SK-N-MC (cell line): ENCODE measurements at places on chromosomes 5 and 9.

DNA sequence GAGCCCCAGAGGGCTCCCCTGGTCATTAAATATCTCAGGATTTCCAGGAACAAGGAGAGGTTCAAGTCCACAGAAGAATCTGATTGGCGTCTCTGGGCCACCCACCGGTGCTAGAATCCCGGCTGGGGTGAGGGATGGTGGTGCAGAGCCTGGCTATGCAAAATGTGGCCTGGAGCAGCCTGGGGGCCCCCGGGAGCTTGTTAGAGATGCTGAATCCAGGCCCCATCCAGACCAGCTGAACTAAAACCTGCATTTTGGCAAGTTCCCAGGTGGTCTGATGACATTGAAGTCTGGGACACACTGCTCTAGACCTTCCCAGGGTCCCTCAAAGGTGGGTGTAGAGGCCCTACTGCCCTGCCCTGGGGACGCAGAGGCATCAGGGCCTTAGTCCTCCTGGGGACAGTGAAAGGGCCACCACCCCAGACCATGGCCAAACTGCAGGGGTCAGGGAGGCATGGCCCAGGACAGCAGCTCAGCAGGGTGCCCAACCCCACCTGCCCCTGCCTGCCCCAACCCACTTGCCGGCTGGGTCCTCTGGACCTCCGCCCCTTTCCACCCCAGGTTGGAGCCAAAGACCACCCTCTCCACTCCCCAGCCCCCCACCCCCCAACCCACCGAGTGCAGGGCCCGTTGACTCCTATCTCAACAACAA, 34.7 kb downstream of the ADAMTS2 start:
- DNase-seq = no peak

DNA sequence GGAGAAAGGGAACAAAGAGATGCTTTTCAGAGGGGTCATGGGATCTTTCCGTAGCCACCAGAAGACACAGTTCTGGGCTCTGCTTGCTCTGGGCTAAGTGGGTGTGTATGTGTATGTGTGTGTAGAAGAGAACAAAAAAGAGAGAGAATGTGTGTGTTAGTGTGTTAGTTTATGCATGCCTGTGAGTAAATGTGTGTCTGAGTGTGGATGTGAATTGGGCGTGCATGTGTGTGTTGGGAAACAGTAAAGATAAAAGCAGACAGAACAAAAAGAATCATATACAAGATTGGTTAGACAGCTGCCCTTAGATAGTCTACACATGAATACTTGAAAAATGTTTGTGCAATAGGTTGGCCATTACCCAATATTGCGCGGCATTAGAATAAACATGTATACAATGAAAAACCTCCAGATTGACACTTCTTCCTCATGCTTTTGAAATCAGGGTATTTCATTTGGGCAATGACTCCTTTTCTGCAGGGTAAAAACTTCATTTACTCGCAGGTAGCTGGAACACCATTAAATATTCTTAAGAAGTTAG, 36.5 kb upstream of the HSPA9 start:
- no peak for DNase-seq

DNA sequence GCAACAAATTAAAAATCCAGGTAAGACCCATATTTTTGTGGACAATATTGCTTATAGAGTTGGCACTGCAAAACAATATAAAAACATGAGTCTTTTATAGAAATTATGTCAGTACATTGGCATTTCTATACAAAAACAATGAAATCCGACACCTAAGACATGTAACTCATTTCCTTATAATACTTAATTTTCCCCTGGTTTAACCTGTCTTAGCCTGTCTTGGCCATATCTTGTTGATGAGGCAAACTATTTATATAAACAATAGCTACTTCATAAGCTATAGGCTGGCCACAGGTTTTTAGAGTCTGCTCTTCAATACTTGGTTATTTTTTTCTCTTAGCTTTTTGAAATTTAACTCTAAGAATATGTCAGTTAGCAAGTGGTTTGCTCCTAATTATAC, 44.7 kb upstream of the IZUMO3 start:
- no peak for DNase-seq

GRCh38 chr5:136210259-136210658, 17.3 kb upstream of the SMIM32 start:
- no peak for DNase-seq

GRCh38 chr5:98975223-98975622, 46.4 kb upstream of the CHD1 start:
- no peak for DNase-seq

DNA sequence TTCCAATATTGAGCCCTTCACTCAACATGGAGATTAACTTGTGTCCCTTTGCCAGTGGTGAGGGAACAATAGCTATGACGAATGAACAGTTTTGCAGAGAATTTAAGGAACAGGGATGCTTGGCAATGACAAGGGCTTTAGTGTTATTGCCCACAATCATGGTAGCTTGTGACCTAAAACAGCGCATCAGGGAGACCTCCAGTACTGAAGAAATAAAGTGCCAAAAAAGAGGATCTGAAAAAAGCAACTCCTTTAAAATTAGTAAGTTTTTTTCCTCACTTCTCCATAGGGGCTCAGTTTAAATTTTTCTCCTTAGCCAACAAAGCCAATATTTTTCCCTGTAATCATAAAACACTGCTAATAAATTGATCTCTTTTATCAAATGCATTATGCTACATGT, 41.8 kb upstream of the PAM start:
- no peak for DNase-seq

DNA sequence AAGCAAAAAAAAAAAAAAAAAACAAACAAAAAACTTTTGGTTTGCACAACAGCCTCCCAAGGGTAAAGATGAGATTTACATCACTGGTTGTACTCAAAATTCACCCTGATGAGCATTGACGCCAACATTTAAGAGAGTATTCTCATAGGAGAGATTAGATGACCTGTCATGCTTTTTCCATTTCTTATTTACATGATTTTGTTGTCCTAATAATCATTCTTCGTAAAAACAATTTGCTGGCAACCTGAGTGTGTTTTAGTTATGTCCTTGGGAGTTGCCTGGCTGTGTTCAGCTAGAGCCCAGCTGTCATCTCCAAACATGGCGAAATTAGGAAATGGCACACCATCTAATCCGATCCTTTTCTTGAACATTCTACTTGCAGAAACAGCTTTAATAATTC, 186.4 kb upstream of the MRPS30 start:
- DNase-seq = no peak
